Substantia nigra (tissue), 51 donors: ENCODE measurements at places on chromosomes 3 and 15.

GRCh38 chr3:54746722-54747121, 181.1 kb downstream of the LRTM1 start:
- no peak for DNase-seq

DNA sequence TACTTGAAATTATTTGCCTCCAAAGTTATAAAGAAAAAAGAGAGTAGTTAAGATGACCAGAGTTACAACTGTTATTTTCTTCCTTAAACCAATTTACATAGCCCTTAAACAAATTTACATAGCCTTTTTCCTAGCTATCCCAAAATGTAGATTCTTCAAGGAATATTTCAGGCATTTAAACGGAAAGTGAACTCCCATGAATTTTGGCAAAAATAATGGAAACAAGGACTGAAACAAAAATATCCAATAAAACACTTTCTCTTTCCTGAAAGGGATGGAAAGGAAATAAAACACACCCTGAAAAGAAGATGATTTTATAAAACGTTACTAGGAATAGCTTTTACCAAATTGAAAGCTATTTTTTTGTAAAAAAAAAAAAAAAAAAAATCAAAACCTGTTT, 418.6 kb downstream of the FOXP1 start:
- DNase-seq = no peak

- no peak for DNase-seq
Measured at GRCh38 chr3:40911928-40912327, 287.4 kb upstream of the CTNNB1 start.

- no peak for DNase-seq
Measured at GRCh38 chr3:120022729-120023128, 71.5 kb downstream of the GSK3B start.

DNA sequence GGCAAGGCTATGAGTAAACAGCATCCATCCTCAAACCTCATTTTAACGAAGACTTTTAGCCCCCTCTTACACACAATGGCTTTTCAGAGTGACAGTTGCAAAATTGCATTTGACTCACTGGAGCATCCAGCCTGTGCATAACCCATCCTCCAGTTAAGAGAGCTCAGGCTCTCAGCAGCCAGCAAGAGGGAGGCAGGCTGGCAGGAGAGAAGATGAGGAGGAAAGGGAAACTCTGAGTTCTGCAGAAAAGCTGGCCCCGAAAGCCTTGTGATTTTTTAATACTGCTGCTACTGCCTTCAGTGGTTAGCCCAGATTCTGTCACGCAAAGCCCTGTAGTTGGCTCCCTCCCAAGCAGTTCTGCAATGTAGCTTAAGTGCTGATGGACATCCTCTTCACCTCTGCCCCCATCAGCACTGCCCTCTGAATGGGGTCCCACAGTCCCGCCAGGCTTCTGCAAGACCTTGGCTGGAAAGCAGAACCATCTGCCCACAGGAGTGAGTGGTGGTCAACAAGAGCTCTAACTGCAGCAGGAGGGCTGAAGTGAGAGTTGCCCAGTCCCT, 371.3 kb downstream of the EPHB1 start:
- peak; percentile 3 for DNase-seq

DNA sequence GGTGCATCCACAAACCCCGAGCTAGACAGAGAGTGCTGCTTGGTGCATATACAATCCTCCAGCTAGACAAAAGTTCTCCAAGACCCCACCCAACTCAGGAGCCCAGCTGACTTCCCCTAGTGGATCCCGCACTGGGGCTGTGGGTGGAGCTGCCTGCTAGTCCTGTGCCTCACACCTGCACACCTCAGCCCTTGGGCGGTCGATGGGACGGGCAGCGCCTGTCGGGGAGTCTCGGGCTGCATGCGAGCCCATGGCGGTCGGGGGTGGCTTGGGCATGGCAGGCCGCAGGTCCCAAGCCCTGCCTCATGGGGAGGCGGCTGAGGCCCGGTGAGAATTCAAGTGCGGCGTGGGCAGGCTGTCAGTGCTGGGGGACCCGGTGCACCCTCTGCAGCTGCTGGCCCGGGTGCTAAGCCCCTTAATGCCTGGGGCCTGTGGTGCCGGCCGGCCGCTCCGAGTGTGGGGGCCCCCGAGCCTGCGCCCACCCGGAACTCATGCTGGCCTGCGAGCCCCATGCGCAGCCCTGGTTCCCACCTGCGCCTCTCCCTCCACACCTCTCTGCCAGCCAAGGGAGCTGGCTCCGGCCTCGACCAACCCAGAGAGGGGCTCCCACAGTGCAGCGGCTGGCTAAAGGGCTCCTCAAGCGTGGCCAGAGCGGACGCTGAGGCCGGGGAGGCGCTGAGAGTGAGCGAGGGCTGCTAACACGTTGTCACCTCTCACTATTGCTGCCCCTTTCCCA, 31.0 kb downstream of the ZNF589 start:
- no peak for DNase-seq

DNA sequence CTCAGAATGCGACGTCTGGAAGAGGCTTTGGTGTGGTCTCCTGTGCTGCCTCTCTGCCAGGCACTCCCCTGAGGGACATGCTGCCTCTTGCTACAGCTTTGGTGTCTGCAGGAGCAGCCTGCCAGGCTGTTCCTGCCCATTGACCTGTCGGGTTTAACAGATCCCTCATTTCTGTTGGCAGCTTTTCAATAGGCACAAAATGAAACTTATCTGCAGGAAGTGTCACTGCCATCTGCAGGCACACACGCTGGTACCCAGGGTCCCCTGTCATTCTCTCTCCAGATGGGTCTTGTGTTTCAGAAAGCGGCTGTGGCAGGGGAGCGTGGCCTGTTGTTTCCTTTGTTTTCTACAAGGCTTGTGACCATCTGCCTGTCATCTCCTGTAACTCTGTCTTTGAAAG, 328.3 kb upstream of the CHRM5 start:
- no peak for DNase-seq

- DNase-seq = no peak
Measured at GRCh38 chr3:4432259-4432658, 34.8 kb downstream of the SUMF1 start.

- DNase-seq = no peak
Measured at GRCh38 chr3:15520185-15520584, 1.3 kb downstream of the COLQ start.

GRCh38 chr15:86483936-86484335, 404.3 kb downstream of the AGBL1 start:
- DNase-seq = no peak

GRCh38 chr15:50854601-50855490, 53.6 kb upstream of the AP4E1 start:
- no peak for DNase-seq

DNA sequence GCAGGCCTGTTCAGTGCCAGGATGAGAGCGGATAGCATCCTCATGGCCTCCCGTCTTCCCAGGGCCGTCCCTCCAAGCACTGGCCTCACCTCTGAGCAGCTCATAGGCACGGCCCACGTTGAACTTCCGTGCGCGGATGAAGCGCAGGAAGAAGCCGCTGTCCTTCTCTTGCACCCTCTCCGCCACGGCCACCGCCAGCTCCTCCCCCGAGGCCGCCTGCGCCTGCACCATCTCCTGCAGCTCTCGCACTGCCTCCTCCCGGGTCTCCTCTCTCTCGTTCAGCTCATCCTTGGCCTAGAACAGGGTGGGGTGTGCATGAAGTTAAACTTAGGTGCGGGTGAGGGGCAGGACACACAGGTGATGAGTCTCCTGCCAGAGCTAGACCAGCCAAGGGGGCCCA, 4.3 kb downstream of the RLBP1 start:
- no peak for DNase-seq

- DNase-seq = no peak
Measured at GRCh38 chr3:110932567-110932966, 139.0 kb upstream of the NECTIN3 start.

DNA sequence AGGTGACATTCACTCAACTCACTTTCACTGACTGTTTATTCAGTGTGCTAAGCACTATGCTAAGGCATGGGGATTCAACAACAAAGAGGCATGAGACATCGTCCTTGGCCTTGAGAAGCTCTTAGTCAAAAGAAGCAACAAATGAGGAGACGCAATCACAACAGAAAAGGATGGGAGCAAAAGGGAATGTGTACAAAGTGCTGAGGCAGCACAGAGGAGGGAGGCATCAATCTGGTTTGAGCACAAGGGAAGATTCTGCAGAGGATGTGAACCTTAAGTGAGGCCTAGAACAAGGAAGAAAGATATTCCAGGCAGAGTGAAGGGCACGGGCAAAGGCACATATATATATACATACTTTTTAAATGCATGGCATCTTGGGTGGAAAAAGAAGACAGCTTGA, 151.3 kb downstream of the ERC2 start:
- DNase-seq = no peak

GRCh38 chr15:55322467-55322866, 3.4 kb downstream of the PIGB start:
- no peak for DNase-seq

GRCh38 chr15:78904599-78905358, 32.1 kb downstream of the MORF4L1 start:
- DNase-seq = no peak

DNA sequence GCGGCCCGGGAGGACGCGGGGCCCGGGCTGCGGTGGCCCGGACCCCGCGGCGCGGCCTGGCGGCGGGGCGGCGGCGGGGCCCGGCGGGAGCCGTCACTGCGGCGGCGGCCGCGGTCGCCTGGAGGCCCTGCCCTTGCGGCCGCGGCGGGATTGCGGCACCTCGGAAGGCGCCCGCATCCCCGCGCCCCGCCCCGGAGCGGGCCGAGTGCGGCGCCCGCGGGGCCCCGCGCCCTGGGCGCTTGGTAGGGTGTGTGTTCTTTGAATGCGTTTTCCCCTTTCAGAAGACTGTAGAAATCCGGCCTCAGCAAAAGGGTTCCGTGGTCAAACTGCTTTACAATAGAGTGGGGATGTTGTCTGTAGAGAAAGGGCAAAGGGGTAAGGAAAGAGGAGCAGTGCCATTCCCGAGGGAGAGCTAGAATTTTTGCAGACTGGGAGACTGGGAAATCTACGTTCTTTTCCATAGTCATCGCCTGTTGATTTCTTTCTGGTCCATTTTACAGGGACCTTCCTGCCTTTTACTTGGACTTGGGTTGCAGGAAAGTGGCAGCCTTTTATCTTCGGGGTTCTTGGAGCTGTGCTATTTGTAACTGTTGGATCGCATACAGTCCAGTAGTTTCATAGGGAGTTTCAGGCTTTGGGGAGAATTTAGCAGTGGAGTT, 630 bp downstream of the SNRK start:
- no peak for DNase-seq
